Activated T-cell treated with anti-CD3 and anti-CD28 coated beads for 24 hours (primary cell): ENCODE measurements at places on chromosomes 3 and 15.

- DNase-seq = no peak
Measured at GRCh38 chr3:58474348-58474911, 17.5 kb upstream of the KCTD6 start.

GRCh38 chr3:121690777-121691405 is 30.2 kb upstream of the HCLS1 start:
- no peak for DNase-seq

DNA sequence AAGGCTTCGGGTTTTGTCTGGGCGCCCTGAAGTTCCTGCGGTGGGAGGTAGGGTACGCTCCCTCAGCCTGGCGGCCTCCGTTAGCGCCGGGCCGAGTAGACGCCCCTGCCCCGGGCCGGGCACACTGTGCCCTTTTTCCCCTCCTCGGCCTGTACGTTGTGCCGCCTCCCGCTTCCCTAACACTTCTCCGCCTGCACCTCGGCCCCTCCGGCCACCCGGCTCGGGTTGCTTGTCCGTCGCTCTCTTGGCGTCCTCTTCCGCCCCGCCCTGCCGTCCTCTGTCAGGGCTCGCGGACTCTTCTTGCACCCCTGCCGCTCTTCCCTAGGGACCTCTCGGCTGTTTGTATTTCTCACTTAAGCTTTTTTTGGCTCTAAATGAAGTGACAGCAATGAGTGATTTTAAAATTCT is 384 bp downstream of the KNL1 start:
- no peak for DNase-seq

- DNase-seq = no peak
Measured at GRCh38 chr3:73624821-73625665, at the start of gene PDZRN3. PDZRN3 (minus strand) TSS chr3:73624941.

DNA sequence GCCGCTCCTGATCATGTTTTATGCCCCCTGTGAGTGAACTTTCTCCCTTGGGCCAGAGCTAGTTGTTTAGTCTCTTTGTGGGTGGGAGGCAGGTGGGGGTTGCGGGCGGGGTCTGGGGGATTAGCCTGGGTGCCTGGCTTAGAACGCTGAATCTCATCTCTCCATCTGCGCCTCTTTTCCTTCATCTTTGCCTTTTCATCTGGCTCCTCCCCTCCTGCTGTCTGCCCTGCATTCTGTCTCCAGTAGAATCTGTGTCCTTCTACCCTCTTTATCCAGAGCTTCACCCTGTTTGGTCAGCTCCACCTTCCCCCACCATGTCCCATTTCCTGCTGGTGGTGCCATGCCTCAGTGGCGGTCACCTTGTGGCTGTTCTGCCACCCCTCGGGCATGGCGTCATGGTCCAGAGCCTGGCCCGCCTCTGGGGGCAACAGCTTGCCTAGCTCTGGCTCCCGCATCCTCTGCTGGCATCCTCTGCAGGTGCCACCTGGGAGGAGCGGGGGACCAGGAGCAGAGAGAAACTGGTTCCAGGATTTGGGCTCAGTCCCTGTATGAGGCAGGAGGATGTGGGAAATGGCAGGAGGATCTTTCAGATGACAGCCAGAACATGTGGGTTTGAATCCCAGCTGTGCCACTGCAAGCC is 44.3 kb downstream of the PDIA5 start:
- no peak for DNase-seq
